Fibroblast of lung (primary cell): ENCODE measurements at places on chromosomes 12 and 14. TPM values are rescaled to one million over a fixed set of nuclear protein-coding genes. Genes with fewer than 3 reads are reported as not detected.

GRCh38 chr14:36028218-36028617, 148.3 kb downstream of the PTCSC3 start:
- DNase-seq: no peak

DNA sequence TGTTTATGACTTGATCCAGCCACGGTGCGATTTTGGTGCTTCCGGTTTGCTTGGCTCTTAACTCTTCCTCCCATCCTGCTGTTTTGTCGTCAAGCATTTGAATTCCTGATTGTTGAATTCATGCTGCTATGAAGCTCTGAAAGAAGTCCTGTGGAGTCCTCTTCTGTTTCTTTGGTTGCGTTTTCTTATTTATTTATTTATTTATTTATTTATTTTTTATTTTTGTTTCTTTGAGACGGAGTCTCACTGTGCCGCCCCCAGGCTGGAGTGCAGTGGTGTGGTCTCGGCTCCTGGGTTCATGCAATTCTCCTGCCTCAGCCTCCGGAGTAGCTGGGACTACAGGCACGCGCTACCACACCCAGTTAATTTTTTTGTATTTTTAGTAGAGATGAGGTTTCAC, 3.0 kb upstream of the MTA1 start:
- no peak for DNase-seq

DNA sequence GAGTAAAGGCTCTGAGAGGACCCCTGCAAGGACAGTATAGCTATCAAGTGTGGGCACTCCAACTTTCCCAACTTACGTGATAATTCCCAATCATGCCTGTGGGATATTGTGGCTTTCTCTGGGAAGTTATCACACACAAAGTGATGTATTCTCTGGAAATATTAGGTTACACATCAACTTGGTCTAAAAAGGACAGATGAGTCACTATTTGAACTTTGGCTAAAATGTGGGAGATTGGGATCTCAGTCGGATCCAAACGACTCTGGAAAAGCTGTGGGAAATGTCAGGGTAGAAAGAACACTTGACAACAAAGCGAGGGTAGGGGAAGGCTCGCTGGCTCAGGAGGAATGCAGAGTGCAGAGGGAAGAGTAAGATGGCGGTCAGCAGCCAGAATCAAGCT, 1048.9 kb downstream of the BCL11B start:
- DNase-seq: no peak

DNA sequence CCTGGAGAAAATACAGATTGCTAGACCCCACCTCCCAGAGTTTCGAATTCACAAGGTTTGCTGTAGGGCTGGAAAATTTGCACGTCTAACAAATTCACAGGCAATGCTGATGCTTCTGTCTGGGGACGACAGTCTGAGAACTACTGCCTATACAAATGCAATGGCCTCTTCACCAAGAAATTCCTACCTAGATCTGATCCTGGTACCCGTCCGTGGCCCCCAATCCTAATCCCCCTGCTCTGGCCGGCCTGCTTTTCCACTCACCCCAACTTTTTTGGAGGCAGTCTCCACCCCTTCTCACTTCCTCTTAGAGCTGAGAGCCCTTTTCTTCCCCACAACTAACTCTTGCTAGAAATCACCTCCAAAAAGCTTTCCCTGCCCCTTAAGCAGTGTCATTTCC, 3.1 kb upstream of the SSH1 start:
- DNase-seq: no peak

DNA sequence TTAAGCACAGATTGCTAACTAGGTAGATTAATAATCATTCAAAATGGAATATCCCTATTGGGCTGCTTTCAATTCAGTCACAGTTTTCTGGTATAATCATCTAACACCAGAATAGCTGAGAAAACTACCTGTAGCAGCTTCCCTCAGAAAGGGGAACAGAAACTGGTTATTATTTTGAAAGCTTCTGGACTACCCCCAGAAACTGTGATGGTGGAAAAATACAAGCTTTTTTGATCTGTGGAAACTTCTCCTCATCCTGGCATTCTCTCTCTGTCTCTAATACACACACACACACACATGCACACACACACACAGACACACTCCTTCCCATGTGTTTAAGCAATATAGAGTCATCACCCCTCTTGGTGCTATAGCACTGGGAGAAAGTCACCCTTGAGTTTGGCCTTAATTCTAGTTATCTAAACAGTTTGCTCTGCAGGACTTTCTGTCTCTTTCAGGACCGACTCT, 251.5 kb upstream of the LMO3 start:
- DNase-seq: no peak

GRCh38 chr14:32022525-32022924, 54.6 kb upstream of the ARHGAP5 start:
- DNase-seq: no peak

DNA sequence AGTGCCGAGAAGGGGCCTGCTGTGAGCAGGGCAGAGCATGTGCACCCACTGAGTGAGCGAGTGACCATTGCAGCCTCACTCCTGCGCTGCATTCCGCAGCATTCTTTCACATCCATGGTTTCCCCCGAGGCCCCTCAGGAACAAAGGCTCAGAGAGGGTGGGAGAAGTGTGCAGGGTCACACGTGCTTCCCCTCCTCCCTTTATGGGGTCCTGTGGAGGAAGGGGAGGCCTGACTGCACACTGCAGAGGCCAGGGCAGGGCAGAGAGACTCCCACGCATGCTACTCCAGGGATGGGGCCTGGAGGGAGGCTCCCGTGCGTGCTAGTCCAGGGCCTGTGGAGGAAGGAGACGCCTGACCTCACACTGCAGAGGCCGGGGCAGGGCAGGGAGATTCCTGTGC, 63.2 kb downstream of the DIO3 start:
- DNase-seq: no peak

DNA sequence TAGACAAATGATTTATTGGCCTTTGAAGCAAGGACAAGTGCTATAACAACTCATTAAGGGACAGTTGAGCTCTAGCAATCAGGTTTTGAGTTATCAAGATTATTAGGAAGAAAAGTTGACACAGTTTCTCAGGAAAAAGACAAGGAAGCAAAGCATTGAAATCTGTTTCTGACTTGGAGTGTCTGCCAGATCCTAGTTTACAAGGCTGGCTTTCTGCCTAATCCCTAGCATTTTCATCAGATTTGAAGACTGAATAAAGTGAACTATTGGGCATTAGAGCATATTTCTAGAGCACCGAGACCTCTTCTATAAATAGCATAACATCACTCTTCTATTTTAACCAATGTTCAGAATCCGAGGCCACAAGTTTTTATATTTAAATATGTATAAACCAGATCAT, 7.0 kb downstream of the SYT1 start:
- DNase-seq: peak; percentile 14

GRCh38 chr12:27657296-27657695, 39.0 kb upstream of the REP15 start:
- DNase-seq: peak; percentile 39

DNA sequence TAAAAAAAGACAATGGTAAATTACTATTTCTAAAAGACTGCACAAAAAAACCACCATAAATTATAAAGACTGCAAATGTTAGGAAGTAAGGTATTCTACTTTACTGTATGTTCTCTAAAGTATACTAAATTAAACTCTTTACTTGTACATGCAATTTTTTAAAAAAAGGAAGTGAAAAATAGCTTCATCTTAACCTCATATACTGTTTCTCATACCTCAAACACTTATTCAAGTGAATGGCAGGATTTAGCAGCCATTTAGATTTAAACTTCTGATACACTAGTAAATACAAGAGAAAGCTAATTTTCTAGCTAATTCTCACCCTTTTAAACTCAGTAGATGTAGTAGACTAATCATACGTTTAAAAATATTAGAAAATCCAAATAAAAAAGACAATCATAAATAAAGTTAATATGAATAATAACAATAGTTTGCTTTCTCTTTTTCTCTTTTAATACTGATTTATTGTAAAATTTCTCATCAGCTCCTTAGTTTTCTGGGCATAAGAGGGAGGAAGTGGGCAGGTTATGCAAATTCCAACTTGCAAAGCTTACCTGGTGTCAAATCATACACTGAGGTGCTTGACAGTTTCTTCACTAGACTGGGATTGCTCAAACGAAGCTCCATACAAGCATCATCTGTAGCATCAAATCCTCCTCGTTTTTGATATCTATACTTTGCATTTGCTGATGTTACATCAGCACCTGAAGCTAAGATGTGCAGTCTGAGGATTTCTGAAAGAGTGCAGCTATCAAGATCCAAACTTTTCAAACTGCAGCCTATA, 71.0 kb upstream of the CFL2 start:
- no peak for DNase-seq

Gene SLC7A8
- total RNA-seq: 5.1 and 10.2 TPM in 2 replicates

Gene GLIPR1L2
- total RNA-seq: 0.33 and 1.0 TPM in 2 replicates

Gene TMEM119
- total RNA-seq: 132 and 358 TPM in 2 replicates

Gene TEDC1
- total RNA-seq: 1.0 and 2.5 TPM in 2 replicates

Gene SELPLG
- total RNA-seq: 0.51 and 1.5 TPM in 2 replicates
